Ovary (tissue), 10 donors: ENCODE measurements at places on chromosomes 3 and 15. TPM values are rescaled to one million over a fixed set of nuclear protein-coding genes. Genes with fewer than 3 reads are reported as not detected.

DNA sequence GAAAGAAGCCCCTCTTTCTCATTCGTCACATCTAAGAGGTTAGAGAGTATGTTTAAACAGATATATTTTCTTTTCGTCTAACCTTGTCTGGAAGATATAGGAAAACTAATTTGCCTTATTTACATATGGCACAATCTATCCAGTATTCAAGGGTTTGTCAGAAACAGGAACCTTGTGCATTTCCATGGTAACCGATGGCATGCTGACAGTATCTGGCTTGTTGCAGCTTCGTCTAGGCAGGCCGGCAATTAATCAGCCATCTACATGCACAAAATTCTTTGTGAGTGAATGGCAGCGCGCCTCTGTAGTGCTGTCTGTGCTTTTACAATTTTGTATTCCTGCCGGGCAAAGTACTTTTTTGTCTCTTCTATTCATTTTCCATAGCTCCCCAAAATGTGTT is 294.0 kb upstream of the SOX2 start:
- DNase-seq: no peak
- H3K4me3 ChIP-seq: no peak overlapping the region
- H3K4me1 ChIP-seq: no peaks in the 10 kb centered on the region
- no peaks in the 10 kb centered on the region for H3K27me3 ChIP-seq
- H3K27ac ChIP-seq: no peak overlapping the region
- no peaks in the 10 kb centered on the region for H3K36me3 ChIP-seq

- no peaks in the 10 kb centered on the region for H3K36me3 ChIP-seq
- no peak for DNase-seq
- H3K27ac ChIP-seq: no peak overlapping the region
- H3K27me3 ChIP-seq: no peaks in the 10 kb centered on the region
Measured at GRCh38 chr15:42784705-42785104, 47.8 kb upstream of the CDAN1 start.

- DNase-seq: no peak
- no peak overlapping the region for H3K27ac ChIP-seq
- H3K4me1 ChIP-seq: no peaks in the 10 kb centered on the region
- no peak overlapping the region for H3K4me3 ChIP-seq
Measured at GRCh38 chr3:100637197-100637631, 27.8 kb downstream of the ADGRG7 start.

DNA sequence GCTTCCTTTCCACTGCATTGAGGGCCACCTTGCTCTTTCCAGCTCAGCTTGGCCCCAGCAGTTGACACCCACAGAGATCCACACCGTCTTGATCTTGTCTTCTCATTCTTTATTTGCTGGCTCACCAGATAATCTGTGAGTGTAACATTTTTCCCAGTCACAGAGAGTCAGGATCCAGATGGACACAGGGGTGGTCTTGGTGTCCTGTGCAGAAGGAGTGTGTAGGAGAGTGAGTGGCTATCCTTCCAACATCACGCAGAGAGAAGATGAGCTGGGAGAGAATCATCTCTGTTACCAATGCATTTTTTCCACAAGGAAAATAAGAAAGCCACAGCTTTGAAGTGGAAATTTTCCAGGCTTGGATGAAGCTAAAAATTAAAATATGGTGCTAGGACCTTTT is 100.1 kb downstream of the EPHB1 start:
- no peak overlapping the region for H3K27ac ChIP-seq
- no peak overlapping the region for H3K4me3 ChIP-seq

DNA sequence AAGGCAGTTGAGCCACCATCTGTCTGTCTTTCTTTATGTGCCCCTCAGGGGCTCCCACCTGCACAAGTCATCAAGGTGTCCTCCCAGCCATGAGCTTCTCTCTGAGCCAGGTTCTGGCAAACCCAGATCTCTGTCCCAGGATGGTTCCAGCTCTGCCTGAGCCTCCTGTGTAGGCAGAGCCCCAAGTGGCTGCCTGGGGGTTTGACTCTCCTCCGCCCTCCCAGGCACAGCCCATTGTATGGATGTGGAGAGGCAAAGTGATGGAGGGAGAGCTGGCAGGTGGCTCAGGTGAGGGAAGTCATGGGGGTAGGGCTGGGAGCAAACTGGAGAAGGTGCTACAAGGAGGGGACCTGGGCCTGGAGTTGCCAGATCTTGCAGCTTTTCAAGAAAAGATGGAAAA is 56.9 kb downstream of the GRIP2 start:
- H3K4me3 ChIP-seq: no peak overlapping the region
- peak; percentile 27 for DNase-seq
- no peaks in the 10 kb centered on the region for H3K27me3 ChIP-seq
- no peaks in the 10 kb centered on the region for H3K36me3 ChIP-seq

GRCh38 chr3:11721479-11721878 is 77.8 kb upstream of the VGLL4 start:
- H3K27ac ChIP-seq: peak overlapping the region; percentile 91
- H3K36me3 ChIP-seq: no peaks in the 10 kb centered on the region
- H3K4me1 ChIP-seq: no peaks in the 10 kb centered on the region
- no peak for DNase-seq

- DNase-seq: peak; percentile 14
- no peak overlapping the region for H3K27ac ChIP-seq
- H3K36me3 ChIP-seq: no peaks in the 10 kb centered on the region
- no peaks in the 10 kb centered on the region for H3K27me3 ChIP-seq
- peaks cover 5% of the 10 kb centered on the region for H3K4me1 ChIP-seq
Measured at GRCh38 chr15:89333011-89333860, 1.4 kb downstream of the POLG start.

DNA sequence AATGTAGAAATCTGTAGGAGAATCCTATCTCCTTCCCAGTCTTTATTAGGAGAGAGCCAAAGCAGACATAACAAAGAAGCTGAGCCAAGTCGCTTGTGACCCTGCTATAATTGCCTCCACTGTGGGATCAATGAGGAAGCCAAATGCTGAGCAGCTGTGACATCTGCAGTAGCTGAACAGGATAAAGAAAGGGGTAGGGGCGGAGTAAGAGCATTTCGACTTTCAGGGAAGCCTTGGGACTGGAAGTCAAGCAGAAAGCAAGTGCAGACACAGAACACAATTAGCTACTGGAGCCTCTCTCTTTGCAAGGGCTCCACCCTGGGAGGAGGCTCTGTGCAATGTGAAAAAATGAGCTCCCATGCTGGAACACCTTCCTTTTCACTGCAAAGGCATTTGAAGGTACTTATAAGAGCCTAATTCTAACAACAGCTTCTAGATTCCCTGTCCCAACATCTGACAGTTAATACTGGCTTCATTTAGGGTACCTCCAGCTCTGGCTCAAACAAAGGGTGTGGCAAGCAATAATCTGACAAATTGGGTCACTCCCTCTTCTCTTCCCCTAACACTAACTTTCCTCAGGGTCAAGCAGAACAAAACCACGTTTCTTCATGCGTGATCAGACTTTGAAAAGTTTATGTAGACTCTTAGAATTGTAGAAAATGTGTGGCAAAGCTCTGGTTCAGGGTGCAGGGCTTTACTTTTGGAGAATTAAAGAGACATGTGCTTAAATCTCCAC is 166.4 kb downstream of the CADPS start:
- H3K36me3 ChIP-seq: no peaks in the 10 kb centered on the region
- no peaks in the 10 kb centered on the region for H3K27me3 ChIP-seq
- no peak for DNase-seq
- no peak overlapping the region for H3K27ac ChIP-seq
- H3K4me3 ChIP-seq: no peak overlapping the region

DNA sequence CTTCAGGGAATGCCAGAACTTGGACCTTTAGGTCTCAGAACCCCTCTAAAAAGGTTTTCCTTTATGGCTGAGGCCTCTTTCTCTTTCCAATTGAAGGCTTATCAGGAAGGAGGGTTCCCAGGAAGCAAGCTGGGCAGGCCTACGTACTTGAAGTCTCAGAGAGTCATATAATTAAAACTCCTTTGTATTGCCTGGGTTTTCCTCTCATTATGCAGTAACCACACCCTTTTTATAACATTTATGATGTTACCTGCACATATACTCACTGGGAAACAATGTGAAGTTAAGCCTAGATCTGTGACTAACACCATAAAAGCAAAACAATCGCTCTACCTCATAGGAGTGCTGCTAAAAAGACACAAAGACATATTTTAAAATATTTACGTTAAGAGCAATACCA is 27.3 kb downstream of the SERP1 start:
- no peak overlapping the region for H3K27ac ChIP-seq
- H3K4me3 ChIP-seq: no peak overlapping the region
- no peaks in the 10 kb centered on the region for H3K27me3 ChIP-seq
- H3K4me1 ChIP-seq: no peaks in the 10 kb centered on the region
- no peaks in the 10 kb centered on the region for H3K36me3 ChIP-seq

GRCh38 chr15:74383286-74383685 is 15.8 kb upstream of the CYP11A1 start:
- DNase-seq: no peak
- no peak overlapping the region for H3K4me3 ChIP-seq
- H3K27me3 ChIP-seq: no peaks in the 10 kb centered on the region
- H3K27ac ChIP-seq: no peak overlapping the region

DNA sequence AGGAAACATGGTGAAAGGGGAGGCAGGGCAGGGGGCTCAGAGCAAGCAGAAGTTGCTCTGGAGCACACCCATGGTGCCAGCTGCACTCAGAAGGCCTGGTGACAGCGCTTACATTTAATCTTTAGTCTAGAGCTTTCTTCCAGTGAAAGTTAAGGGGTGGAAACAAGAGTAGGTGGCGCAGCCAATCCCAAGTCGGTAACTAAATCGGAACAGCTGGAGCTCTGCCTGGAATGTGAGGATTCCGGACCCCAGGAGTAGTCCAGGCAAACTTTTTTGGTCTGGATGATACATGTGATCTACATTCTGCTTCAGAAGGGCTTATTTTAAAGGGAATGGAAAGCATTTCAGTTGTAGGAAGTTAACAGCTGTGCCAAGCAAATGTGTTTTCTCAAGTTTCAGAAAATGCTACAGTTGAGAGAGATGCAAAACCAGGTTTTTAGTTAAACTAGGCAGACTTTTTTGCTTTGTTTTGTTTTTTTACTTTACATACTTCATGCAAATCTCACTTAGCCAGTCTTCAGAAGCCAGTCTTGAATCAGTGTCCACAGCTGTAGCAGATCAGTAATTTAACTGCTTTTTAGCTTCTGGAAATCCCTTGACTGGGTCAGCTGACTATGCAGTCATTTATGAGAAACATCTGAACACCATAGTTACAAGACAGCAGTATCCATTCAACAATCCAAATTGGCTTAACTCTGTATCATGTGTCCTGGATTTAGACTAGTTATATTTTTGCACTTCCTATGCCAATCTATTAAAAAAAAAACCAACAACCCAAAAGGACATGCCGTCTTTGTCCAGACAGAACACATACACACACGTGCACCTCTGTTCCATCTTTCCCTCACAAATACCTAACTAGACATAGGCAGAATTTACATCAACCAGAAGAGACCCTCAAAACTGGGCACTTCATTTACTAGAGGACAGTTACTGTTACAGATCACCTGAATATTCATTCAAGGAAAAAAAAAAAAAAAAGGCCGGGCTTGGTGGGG is 33.2 kb downstream of the ZNF106 start:
- no peaks in the 10 kb centered on the region for H3K27me3 ChIP-seq
- peak overlapping the region; percentile 76 for H3K27ac ChIP-seq
- H3K4me3 ChIP-seq: peak overlapping the region; percentile 11
- H3K36me3 ChIP-seq: no peaks in the 10 kb centered on the region
- DNase-seq: peak; percentile 82

DNA sequence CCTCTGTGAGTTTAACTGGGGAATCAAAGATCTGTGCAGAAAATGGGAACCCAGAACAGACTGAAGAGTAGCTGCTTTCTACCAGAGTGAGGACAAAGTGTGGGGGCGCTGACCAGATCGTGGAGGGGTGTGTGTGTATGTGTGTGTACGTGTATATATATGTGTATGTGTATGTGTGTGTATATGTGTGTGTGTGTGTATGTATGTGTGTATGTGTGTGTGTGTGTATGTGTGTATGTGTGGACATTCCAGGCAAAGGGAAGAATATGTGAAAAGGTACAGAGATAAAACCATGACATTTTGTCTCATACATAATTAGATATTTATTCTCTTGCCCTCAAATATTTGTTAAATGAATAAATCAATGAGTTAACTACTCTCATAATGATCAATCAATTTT is 54.9 kb upstream of the DPPA4 start:
- no peak overlapping the region for H3K4me3 ChIP-seq

GRCh38 chr15:92457471-92458041 is 63.9 kb downstream of the ST8SIA2 start:
- no peaks in the 10 kb centered on the region for H3K36me3 ChIP-seq
- H3K27ac ChIP-seq: no peak overlapping the region
- no peak for DNase-seq
- H3K4me1 ChIP-seq: no peaks in the 10 kb centered on the region
- no peaks in the 10 kb centered on the region for H3K27me3 ChIP-seq
- H3K4me3 ChIP-seq: no peak overlapping the region

DNA sequence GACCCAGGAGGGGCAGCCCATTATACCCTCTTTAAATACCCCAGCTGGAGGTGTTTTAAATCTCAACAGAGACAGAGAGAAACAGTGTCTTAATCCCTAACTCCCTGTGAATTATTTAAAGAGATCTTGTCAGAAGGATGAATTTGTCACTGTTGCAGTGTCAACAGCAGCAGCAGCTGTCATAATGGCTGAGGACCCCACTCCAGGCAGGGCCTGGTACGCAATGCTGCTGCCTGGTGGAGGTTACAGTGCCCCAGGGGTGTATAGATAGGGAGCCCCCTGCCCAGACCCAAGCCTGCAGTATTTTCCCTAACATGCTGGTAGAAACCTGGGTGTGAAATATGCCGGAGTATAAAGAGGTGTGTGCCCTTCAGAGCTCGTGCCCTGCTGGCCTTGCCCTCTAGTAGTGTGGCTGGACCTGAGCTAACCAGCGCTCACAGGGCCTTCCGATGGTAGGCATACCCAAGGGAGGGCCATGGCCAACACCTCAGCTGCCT is 143.0 kb downstream of the EPHB1 start:
- H3K27ac ChIP-seq: no peak overlapping the region
- no peaks in the 10 kb centered on the region for H3K27me3 ChIP-seq
- DNase-seq: no peak

GRCh38 chr3:149553781-149554451 is 79.4 kb downstream of the TM4SF4 start:
- H3K4me1 ChIP-seq: peaks cover 18% of the 10 kb centered on the region
- H3K4me3 ChIP-seq: no peak overlapping the region
- no peaks in the 10 kb centered on the region for H3K27me3 ChIP-seq
- H3K27ac ChIP-seq: no peak overlapping the region
- H3K36me3 ChIP-seq: no peaks in the 10 kb centered on the region

The MCF2L2 gene
- 1.1 TPM for total RNA-seq

The C15orf62 gene
- 0.83 TPM for total RNA-seq

The ITPKA gene
- 0.51 TPM for total RNA-seq

The NLGN1 gene
- total RNA-seq: 6.7 TPM

The PLSCR4 gene
- total RNA-seq: 30.7 TPM

The ULK3 gene
- total RNA-seq: 25.2 TPM

The IMPG2 gene
- total RNA-seq: 0.12 TPM
